ENCODE measurements at places on chromosomes 7 and 10.
A peak's percentile ranks its signal among the peaks of the same experiment; 100 is the strongest.

DNA sequence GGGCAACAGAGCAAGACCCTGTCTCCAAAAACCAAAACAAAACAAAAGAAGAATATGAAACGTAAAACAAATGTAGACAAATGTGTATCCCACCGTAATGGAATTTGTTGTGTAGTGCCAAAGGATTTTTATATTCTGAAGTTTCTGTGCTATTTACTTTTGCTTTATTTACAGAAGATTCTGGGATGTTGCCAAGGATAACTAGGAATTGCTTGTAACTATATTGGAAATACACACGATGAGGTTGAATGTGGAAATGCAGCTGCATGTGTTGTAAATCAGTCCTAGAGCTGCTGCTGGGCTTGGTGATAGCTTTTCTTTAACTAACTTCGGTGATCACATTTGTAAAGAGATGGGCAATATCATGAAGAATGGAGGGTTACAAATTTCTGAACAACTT lies 39.5 kb downstream of the GALNT17 start:
- no peak for DNase-seq

GRCh38 chr7:294440-295154 lies 4.6 kb downstream of the FOXL3 start:
- DNase-seq: no peak

GRCh38 chr7:5694221-5694754 lies 87.2 kb downstream of the RNF216 start:
- DNase-seq: no peak

DNA sequence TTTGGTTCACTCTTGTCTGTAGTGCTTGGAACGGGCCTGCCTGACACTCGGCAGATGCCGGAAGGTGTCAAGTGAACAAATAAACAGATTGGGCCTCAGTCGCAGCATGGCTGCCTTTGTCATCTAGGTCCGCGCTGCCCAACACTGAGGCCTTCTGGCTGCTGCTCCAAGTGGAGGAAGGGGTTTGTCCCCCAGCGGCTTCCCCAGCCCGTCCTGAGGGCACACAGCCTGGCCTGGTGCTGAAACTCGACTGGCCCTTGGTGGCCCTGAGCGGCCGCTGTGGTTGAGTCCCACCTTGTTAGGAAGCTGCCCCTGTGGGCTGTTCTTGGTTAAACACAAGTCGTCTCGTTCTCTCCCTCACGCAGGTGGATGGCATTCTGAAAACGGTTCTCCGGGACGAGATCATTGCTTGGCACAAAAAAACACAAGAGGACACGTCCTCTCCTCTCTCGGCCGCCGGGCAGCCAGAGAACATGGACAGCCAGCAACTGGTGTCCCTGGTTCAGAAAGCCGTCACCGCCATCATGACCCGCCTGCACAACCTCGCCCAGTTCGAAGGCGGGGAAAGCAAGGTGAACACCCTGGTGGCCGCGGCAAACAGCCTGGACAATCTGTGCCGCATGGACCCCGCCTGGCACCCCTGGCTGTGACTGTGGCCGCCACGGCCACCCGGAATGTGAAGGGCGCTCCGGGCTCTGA lies 132.1 kb downstream of the SMURF1 start:
- DNase-seq: no peak

DNA sequence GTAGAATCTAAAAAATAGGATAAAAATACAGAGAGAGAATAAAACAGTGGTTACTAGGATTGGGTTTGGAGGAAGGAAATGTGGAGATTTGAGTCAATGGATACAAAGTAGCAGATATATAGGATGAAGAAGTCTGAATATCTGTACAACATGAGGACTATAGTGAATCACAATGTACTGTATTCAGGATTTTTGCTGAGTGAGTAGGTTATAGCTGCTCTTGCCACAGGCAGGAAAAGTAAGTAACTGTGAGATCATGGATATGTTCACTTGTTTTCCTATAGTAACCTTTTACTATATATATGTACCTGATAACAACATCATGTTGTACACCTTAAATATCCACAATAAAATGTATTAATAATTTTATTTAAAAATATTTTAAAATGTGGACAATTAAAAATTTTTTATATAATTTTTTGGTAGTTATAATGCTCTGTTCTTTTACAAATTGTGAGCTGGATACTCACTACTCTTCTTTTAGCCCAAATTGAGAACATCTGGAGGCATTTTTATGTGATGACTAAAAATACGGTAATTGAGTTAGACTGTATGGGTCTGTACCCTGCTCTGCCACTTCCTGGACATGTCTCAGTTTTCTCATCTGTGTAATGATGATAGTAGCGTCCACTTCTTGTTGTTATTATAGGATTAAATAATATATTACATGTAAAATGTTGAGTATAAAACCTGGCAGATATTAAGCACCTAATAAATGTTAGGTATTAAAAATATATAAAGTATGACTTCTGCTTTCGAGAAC lies 439.1 kb downstream of the AUTS2 start:
- DNase-seq: no peak

DNA sequence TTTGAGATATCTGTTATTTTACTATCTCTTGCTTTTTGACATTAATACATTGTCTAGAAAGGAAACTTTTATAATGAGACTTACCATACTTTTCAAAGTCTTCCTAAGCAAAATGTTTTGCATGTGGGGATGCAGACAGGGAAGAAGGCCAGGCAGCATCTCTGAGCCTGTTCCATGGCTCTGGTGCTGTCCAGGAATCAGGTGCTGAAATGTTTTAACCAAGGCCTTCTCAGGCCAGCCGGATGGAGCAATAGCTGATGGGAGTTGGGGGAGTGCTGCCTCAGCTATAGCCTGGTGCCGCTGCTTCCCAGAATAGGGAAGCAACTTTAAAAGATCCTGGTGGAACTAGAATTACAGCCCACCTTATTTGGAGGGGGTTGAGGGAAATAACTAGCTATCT lies 38.5 kb downstream of the CRTAC1 start:
- no peak for DNase-seq

GRCh38 chr7:22559829-22560489 lies 60.0 kb upstream of the STEAP1B start:
- DNase-seq: no peak

DNA sequence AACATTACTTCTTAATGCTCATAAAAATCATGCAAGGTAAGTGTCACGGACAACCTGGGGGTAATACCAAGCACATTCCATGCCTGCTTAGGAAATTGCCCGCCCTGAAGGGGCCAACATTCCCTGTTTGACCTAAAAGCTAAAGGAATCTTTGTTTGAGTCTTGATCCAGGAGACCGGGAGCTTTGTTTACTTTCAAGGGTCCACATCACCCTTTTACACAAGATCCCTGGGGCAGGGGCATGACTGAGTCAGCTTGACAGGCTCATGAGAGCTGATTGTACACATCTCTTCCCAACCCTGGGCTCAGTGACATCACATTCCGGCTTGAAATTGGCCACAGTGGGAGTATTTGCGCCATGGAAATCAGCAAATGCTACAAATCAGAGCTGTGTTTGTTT lies 248.1 kb upstream of the HABP2 start:
- no peak for DNase-seq

- DNase-seq: peak; percentile 70
Measured at GRCh38 chr10:70132098-70133029, at the start of gene AIFM2. AIFM2 (minus strand) TSS chr10:70132825; CDS start chr10:70124084, 8,741 bp downstream.

DNA sequence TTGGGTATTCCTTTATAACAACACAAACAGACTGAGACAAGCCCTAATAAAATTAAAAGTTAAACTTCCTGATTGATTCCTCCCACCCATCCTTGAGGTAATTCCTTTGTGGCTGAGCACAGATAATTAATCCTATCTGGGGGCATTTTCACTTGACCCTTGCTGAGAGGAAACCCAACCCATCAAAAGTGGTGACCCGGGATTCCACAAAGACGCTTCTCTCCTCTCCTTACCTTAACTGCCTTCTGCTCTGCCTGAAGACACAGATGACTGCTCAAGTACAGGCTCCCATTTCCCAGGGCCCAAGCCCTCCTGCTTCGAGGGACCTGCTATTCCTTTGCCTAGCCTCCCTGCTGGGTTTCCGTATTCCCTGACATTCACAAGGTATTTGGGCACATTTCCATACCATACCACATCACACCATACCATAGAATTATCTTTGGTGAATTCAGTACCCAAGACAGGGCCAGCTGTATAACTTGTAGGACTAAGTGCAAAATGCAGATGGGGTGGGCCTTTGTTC lies 9.8 kb upstream of the MAPK8 start:
- DNase-seq: no peak

DNA sequence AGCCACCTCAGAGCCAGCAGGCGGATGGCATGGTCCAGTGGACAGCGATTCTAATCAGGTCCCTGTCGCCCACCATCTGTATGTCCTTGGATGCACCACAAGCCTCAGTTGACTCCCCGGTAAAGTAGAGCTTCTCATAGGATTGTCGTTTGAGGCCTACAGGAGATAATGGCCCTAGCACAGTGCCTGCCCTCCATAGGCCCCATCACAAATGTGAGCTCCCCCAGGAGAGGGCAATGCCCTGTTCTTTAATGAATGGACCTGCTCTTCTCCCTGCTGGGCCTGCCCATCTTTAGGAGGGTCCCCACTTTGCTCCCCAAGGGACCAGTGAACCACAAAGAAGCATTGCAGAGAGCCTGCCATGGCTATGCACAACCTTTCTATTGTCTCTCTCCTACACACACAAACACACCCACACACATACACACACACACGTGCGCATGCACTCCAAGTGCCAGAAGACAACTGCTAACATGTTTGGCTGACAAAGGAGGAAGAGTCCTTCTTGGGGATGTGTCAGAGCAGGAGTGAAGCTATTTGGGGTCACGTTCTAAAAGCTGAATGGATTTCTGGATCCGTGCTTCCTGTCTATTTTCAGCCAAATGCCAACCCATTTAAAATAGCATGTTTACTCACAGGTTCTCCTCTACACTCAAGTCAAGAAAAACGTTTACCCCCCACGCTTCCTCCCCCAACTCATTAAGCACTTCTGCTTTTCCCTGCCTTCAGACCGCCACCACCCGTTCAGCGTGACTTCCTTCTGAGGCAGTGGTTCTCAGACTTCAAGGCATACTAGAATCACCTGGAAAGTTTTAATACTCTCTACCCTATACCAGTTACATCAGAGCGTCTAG lies 196.1 kb downstream of the GRID1 start:
- DNase-seq: no peak

DNA sequence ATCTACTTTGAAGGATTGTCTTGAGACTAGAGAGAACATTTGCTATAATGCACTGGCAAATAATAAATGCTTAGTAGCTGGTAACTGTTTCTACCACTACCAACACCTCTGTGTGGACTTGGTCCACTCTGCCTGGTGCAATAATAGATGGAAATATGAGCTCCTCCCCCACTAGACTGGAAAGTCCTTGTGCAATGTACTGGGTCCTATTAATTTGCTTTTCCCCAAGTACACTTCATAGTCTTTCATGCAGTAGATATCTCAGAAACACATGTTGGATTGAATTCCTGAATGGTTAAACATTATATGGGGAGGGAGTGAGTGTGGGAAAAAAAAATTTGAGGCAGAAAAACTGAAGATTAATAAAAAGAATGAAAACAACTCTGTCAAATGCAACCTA lies 119.3 kb downstream of the C10orf90 start:
- no peak for DNase-seq

- no peak for DNase-seq
Measured at GRCh38 chr7:156234666-156235494, 405.7 kb upstream of the RNF32 start.

- no peak for DNase-seq
Measured at GRCh38 chr10:18571780-18572179, 79.6 kb downstream of the NSUN6 start.

- no peak for DNase-seq
Measured at GRCh38 chr10:95035332-95036295, 33.7 kb downstream of the CYP2C8 start.

DNA sequence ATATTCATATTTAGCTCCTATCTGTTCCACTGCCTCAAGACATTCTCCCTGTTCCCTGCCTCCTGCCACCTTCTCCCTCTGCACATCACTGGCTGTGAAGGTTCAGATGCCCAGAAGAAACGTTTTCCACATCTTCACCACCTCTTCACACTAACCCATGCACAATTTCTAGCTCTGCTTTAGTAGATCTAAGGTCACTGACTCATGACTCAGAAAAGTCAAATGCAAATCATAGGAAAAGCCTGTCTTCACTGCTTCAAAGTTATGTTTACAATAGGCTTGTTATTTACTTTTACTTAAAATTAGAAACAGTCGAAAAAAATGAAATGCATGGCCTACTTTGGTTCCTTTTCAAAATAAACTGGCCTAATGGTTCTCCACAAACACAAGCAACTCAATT lies 2.5 kb downstream of the SCRN1 start:
- DNase-seq: no peak

GRCh38 chr10:126647116-126647515 lies 23.4 kb downstream of the C10orf90 start:
- no peak for DNase-seq

GRCh38 chr7:158861004-158861787 lies 4.8 kb downstream of the DYNC2I1 start:
- no peak for DNase-seq

DNA sequence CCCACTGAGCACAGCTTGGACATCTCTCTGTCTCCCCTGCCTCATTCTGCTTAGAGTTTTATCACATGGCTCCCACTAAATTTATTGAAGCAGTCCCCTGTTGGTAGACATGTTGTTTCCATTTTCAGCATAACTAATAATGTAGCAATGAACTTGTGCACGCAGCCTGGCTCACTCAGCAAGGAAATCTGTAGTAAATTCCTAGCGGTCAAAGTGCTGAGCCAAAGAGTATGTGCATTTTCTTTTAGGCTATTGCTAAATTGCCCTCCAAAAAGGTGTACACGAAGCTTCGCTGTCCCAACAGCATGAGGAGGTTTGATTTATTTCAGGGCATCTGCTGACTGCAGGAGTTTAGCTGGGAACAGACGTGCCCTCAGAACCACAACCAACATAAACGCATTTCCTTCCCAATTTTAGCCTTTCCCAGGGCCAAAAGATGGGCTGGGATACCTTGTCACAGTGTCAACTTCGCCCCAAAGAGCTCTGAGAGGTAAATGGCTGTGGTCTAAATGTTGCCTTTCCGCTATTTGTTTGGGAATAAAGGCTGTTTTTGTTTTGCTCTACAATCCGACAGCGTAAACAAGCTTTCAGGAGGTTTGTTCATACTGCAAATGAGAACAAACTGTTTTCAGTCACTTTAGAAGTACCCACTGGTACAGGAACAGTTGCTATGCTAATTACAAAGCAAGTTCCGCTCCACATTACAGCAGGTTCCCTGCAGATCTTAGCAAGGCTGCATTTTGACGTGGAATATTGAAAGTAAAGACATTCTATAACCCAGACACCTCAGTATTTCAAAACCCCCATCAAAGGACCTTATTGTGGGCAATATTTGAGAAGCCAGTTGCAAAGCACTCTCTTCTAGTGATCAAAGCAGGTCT lies 16.8 kb downstream of the VSIR start:
- DNase-seq: no peak

DNA sequence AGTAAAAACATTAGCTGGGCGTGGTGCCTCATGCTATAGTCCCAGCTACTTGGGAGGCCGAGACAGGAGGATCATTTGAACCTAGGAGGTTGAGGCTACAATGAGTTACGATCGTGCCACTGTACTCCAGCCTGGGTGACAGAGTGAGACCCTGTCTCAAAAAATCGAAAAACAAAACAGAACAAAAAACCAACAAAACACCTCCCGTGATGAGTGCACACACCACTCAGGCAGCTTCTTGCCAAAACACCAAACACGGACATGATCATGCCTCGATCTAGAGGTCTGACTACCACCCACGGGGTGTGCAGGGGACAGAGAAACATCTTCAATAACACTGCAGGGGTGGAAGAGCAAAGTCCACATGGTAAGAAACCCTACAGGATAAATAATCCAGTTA lies 44.4 kb downstream of the AMZ1 start:
- no peak for DNase-seq

Data from activated naive CD4-positive, alpha-beta T cell treated with anti-CD3 and anti-CD28 coated beads, Interleukin-2, amount 50 U/mL, for 72 hours (primary cell).